ENCODE measurements at places on chromosomes 6 and 20.
A peak's percentile ranks its signal among the peaks of the same experiment; 100 is the strongest.

DNA sequence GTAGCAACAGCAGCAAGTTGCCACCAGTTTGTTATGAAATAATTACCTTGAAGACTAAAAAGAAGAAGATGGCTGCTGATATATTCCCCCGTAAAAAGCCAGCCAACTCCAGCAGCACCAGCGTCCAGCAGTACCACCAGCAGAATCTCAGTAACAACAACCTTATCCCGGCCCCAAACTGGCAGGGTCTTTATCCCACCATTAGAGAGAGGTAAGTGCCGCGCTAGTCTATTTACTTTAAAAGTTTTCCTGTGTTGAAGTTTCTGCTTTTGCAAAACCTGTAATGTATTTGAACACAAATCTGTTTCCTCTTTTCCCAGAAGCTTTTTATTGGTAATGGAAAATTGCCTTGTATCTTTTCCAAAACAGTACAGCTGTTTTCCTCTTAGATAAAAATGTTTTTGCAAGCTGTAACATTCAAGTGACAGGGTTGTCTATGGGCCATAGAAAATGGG, 725 bp downstream of the BTBD3 start:
- H3K27me3 ChIP-seq, result no peaks in the 10 kb centered on the region
- no peak overlapping the region for H3K27ac ChIP-seq
- no peak for DNase-seq
- H3K36me3 ChIP-seq, result peaks cover 16% of the 10 kb centered on the region
- H3K4me3 ChIP-seq, result no peak overlapping the region
- H3K4me1 ChIP-seq, result no peaks in the 10 kb centered on the region

GRCh38 chr6:30705620-30706019, 11.5 kb downstream of the MDC1 start:
- DNase-seq, result no peak
- peaks cover 14% of the 10 kb centered on the region for H3K36me3 ChIP-seq
- no peaks in the 10 kb centered on the region for H3K27me3 ChIP-seq
- no peak overlapping the region for H3K27ac ChIP-seq
- H3K4me1 ChIP-seq, result no peaks in the 10 kb centered on the region

DNA sequence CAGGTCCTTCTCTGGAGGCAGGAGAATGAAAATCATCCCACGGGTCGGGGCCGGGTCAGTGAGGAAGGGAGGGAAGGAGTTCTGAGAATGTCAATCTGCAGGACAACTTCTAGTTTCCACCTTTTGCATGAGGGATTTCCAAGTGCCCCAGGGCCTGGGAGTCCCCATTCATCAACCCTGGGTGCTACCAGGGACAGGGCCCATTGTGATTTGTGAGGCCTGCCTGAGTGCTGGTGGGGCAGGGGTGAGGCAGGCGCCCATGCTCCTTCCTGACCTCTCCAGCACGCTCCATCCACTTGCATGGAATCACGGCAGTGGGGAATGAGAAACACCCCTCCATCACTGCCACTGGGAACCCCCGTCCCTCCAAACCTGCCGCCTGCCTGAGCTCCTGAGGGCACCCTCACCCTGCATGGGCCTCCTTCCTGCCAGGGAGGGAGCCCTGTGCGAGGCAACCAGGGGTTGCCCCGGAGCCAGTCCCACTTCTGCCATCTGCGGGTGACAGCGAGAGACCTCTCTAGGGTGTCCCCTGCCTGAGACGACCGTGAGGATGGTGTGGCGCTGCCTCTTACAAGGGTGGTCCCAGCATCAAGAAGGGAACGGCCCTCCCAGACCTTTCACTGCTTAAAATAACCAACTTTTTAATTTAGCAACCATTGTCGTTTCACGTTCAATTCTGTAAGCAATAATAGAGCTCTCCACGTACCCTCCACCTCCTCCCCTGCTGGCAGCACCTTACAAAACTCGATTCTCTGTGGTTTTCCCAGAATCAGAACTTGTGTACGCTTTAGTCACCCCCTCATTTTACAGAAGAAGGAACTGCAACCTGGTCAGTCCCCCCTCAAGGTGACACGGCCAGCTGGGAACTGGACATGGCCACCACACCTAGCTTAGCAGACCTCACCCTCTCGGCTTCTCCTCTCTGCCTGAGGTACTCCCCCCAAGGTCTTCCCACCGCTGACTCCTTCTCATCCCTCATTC, 28.6 kb downstream of the PMEPA1 start:
- H3K36me3 ChIP-seq, result peaks cover 3% of the 10 kb centered on the region
- no peak for DNase-seq
- H3K4me1 ChIP-seq, result peaks cover 10% of the 10 kb centered on the region
- H3K4me3 ChIP-seq, result no peak overlapping the region
- H3K27me3 ChIP-seq, result no peaks in the 10 kb centered on the region
- H3K27ac ChIP-seq, result no peak overlapping the region

- H3K4me1 ChIP-seq, result peaks cover 21% of the 10 kb centered on the region
- no peak overlapping the region for H3K4me3 ChIP-seq
- no peaks in the 10 kb centered on the region for H3K36me3 ChIP-seq
- H3K27me3 ChIP-seq, result 0 out of 2 replicates have a peak, but pooled peaks cover 5% of the 10 kb centered on the region
Measured at GRCh38 chr6:170021579-170021978, 269.3 kb downstream of the DLL1 start.

GRCh38 chr6:100472674-100473073, 8.0 kb upstream of the SIM1 start:
- H3K27ac ChIP-seq, result no peak overlapping the region
- H3K27me3 ChIP-seq, result no peaks in the 10 kb centered on the region
- peaks cover 25% of the 10 kb centered on the region for H3K4me1 ChIP-seq
- no peaks in the 10 kb centered on the region for H3K36me3 ChIP-seq

- no peak overlapping the region for H3K4me3 ChIP-seq
- peak; percentile 62 for DNase-seq
- H3K36me3 ChIP-seq, result no peaks in the 10 kb centered on the region
- H3K27ac ChIP-seq, result no peak overlapping the region
Measured at GRCh38 chr20:17281478-17281877, 54.6 kb downstream of the PCSK2 start.

Data from PC-3 (cell line).